NB4 (cell line): ENCODE measurements at places on chromosomes 7 and 10.

GRCh38 chr7:155464948-155465739 lies 7.2 kb downstream of the EN2 start:
- DNase-seq, result peak; percentile 31

- DNase-seq, result no peak
Measured at GRCh38 chr7:78448911-78449310, 650.3 kb downstream of the PHTF2 start.

GRCh38 chr7:16460789-16461493 lies 4.6 kb downstream of the SOSTDC1 start:
- no peak for DNase-seq

- DNase-seq, result peak; percentile 47
Measured at GRCh38 chr7:118312966-118313365, 88.5 kb downstream of the ANKRD7 start.

GRCh38 chr7:107201795-107202450 lies 33.1 kb downstream of the HBP1 start:
- DNase-seq, result peak; percentile 49

DNA sequence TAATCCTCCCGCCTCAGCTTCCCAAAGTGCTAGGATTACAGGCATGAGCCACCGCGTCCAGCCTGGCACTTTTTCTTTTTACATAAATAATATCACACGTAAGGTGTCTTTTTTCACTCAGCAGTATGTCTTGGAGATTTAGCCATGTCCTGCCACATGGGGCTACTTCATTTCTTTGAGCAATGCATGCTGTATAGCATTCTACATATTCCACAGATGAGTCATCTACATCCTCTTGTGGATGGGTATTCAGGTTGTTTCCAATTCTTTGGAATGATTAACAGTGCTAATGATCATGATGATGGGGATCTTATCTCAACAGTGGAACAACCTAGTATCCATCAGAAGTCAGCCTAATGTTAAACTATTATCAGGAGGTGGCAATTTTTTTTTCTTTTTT lies 50.8 kb downstream of the ZNF503 start:
- DNase-seq, result no peak

GRCh38 chr7:44617225-44617890 lies 10.9 kb downstream of the OGDH start:
- no peak for DNase-seq

- DNase-seq, result no peak
Measured at GRCh38 chr7:122972056-122972455, 23.4 kb downstream of the TAS2R16 start.

DNA sequence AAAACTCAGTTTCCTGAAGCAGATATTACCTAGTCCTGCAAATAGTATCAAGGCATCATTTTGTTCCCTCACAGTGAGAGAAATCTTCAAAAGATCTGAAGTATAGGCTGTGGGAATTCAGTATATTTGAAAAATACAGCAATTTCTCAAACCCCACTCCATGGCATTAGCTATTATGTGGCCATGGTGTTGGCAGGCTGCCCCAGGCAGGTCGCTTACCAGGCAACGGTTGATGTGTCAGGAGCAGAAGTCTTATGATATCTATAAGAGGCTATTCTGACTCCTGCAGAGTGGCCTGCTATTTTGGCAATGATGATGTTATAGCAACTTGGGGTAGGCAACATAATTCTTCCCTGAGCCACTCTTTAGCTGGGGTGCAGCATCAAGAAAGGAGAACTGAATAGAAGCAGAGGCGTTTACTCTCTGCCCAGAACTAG lies 187.9 kb downstream of the PLXDC2 start:
- DNase-seq, result peak; percentile 68

DNA sequence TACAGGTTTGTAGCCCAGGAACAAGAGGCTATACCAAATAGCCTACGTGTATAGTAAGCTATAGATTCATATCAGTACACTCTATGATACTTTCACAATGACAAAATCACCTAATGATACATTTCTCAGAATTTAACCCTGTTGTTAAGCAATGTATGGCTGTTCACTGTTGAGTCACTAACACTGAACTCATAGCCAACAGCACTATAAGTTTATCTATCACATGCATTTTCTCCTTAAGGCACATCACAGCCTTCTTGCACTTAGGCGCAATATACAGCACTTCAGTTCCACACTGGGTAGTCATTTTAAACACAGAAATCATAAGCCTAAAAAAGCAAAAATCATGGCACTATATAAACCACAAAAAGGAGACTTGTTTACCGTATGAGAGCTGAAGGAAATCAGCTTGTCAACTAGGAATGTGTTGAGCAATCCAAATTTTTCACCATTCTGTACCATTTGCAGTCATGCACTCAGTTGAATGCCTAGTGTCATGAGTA lies 45.6 kb downstream of the ZNF438 start:
- DNase-seq, result peak; percentile 52

- DNase-seq, result no peak
Measured at GRCh38 chr7:120615703-120616102, 242.2 kb downstream of the TSPAN12 start.

DNA sequence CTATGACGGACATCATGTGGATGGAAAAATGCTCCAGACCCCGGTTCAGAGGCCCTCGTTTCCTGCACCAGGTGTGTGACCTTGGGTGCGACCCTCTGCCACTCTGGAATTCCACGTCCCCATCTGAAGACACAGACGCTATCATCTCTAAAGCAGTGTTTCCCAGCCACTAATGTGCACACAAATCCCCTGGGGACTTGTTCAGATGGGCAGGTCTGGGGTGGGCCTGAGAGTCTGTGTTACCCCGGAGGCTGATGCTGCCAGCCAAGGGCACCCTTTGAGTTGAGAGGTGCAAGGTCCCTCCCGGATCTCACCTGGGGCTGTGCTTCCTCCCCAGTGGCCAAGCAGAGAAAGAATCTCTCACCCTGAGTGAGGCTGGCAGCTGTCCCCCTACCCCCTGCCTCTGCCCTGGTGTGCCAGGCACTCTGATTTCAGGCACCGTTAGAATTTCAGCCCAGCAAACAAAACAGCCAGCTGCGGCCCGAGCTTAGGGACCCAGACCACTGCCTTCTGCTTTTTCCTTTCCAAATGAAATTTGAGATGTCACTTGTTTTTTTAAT lies 90.0 kb downstream of the SLIT1 start:
- no peak for DNase-seq

- no peak for DNase-seq
Measured at GRCh38 chr10:63221950-63222349, 88.8 kb downstream of the NRBF2 start.

DNA sequence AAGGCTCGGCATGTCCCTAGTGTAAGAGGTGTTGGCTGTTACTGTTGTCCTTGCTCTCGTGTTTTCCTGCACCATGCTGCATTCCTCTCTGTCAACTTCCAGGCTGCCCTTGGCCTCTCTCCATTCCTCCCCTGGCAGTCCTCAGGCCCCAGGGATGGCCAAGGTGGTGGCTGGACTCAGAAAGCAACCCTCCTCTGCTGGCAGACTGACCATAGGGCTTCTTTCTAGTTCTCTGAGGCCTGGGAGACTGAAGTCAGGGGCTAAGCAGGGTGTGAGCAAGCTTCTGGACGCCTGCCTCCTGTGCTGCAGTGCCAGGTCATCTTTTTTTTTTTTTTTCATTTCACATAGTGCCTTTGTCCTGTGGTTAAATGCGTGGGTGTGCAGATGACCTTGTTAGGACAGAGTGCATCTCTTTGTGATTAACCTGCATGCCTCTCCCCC lies 72.0 kb downstream of the GOLGA7B start:
- DNase-seq, result no peak

DNA sequence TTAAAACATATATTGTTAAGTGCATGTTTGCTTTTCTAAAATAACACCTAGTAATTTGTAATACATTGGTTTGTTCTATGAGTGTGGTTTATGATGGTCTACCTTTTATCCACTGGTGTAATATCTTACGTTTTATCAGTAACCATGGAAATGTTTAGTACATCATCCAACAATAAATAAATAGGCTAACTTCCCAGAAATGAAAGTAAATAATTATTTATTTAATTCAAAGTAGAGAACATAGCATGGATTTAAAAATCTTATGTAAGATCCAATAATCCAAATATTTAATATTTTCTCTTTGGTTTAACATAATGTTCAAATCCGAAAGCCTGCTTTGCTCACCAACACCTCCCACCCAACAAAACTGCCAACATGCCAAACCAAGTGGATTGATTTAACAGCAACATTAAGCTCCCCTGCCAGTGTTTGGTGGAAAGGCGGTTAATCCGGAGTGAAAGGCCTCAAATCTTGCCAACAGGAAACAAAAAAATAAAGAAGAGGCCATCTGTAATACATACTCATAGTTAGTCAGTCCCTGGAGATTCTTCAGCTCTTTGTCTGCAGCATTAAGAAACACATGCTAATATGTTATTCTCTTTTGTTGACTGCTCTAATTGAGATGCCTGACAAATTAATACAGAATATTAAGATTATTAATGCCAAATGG lies 897.8 kb downstream of the CNTNAP2 start:
- DNase-seq, result no peak

DNA sequence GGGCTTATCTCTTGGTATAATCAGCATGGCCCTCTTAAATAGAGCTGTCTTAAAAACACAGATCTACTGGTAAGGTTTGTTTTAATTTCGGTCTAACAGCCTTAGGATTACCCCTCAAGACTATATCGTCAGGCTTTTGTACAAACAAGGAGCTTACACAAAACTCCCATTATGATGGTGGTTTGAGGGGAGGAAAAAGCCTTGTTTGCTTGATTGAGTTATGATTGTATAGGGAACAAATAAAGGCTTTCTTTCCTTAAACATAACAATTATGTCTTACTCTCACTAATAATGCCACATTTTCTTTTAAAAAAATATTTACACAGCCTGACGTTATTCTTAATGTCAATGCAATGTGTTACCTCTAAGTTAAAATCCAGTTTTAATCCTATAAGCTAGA lies 188.8 kb upstream of the TCF7L2 start:
- DNase-seq, result no peak

- no peak for DNase-seq
Measured at GRCh38 chr7:12303495-12303894, 92.4 kb downstream of the TMEM106B start.

DNA sequence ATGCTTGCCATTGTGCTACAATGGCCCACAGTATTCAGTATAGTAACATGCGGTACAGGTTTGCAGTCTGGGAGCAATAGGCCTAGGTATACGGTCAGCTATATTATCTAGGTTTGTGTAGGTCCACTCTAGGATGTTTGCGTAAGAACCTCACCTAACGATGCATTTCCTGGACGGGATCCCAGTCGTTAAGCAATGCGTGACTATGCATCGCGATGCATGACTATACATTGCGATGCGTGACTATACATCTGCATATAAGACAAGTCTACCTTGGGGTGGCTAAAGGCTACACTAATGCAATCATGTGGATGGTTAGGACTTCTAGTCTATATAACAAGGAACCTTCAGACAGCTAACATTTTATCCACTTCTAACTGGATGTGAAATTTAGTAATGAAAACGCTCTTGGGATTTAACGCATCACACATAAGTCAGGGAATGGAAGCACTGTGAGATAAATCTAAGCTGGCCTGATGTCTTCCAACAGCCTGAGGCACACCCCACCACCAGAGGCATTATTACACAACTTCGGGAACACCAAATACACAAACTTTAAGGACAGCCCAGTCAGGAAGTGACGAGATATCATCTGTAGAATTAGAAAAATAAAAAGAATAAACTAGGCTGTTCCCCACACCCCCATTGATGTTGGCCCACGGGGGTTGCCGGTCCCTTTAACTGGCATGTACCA lies 9.2 kb downstream of the GNA12 start:
- DNase-seq, result no peak

DNA sequence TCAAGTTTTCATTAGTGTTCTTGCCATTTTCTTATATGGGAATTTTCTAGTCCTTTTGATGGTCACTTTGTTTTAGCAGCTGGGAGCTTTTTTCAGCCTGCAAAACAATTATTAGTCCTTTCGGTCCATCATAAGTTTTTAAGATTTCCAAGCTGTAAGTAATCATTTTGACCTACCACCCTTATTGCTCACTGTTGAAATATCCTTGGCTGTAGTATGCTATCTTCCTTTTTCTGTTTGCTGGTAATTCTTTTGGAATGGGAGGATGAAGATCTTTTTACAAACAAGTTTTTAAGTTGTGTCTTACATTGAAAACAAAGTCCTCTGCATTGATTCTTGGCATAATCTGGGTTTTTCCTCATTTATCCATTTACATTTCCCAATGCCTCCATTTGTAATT lies 24.0 kb downstream of the BZW2 start:
- no peak for DNase-seq

DNA sequence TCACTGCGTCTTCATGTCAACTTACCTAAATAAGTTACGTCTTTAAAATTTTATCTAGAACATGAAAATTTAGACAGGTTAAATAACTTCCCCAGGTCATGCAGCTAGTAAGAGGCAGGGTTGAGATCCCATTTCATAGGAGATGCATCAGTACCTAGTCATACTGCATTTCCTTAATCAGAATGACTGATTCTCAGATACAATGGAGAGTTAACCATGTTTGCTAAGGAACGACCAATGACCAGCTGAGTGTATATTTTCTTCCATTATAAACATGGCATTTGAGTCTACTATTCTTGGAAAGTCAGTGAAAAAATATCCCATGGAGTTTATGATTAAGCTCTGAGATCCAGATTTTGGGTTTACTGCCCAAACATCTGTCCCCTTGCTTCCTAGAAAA lies 39.6 kb downstream of the ENTPD1 start:
- DNase-seq, result no peak

- peak; percentile 19 for DNase-seq
Measured at GRCh38 chr10:123241391-123242141, 87.4 kb downstream of the BUB3 start.

GRCh38 chr10:71698737-71699136 lies 20.8 kb downstream of the C10orf105 start:
- DNase-seq, result no peak

GRCh38 chr10:129328546-129328945 lies 138.5 kb upstream of the MGMT start:
- DNase-seq, result no peak

DNA sequence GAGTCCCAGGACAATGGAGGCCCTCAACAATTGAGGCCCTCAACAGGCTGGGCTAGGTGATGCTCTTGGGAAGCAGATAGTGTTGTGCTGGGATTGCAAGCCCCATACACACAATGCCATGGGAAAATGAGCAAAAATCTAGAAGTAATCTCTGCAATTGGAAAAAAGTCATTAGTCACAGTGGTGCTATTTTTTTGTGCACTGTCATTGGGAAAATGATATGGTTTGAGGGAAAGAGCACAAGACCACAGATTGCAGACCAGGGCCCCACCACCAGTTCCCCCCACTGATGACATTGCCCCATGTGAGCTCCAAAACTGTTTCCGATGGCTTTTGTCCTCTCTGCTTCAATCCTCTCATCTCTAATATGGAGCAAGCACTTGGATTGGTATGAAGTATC lies 1.9 kb downstream of the KCTD7 start:
- peak; percentile 74 for DNase-seq

DNA sequence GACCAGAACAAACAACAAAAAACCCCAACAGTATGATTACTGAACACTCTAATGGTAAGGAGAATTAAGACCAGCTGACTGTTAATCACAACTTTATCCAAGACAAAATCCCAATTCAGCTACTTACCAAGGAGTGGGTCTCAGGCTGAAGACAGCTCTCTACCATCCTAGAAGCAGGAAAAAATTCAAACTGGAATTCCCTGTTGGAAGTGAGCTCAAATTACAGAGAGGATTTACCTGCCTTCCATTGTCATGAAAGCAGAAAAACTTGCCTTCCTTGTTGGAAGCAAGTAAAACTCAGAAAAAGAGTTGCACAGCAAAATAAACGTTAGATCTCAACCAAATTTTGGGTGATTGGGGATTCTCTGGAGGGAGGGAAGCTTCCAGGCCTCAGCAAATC lies 20.9 kb downstream of the SPAM1 start:
- no peak for DNase-seq

GRCh38 chr10:28840971-28841370 lies 163.7 kb downstream of the BAMBI start:
- DNase-seq, result no peak

GRCh38 chr10:103843854-103844570 lies 11.4 kb downstream of the SH3PXD2A start:
- DNase-seq, result no peak
